ENCODE measurements at places on chromosomes 1 and 21. TPM values are rescaled to one million over a fixed set of nuclear protein-coding genes. Genes with fewer than 3 reads are reported as not detected.

GRCh38 chr1:9100471-9101043, 28.3 kb downstream of the GPR157 start:
- no peak for DNase-seq

DNA sequence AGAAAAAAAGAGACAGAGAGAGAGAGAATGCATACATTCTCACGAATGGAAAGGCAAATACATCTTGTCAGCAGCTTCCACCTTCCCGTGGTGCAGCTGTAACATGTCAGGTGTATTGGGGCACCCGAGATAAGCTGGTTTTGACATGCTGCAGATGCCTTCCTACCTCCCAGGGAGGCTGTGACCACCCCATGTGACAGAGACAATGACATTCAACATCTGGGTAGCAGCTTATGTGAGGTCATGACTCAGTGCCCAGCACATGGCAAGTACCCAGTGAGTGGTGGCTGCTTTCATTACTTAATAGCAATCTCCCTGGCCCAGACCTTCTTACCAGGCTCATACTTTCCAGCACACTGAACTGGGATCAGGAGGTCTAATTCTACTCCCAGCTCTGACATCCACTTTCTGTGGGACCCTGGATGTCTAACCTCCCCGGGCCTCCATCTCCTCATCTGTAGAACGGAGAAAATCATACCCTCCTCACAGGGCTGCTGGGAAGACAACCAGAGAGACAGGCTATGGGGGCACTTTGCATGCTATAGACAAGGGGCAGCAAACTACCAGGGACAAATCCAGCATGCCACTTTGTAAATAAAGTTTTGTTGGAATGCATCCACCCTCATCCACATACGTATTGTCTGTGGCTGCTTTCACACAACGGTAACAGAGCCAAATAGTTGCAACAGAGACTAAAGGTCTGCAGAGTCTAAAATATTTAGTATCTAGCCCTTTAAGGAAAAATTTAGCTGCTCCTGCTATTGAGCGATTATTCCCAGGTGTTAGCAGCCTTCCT, 38.5 kb upstream of the ZBTB40 start:
- no peak for DNase-seq

GRCh38 chr1:169809370-169810095, 14.8 kb upstream of the METTL18 start:
- DNase-seq, result no peak

DNA sequence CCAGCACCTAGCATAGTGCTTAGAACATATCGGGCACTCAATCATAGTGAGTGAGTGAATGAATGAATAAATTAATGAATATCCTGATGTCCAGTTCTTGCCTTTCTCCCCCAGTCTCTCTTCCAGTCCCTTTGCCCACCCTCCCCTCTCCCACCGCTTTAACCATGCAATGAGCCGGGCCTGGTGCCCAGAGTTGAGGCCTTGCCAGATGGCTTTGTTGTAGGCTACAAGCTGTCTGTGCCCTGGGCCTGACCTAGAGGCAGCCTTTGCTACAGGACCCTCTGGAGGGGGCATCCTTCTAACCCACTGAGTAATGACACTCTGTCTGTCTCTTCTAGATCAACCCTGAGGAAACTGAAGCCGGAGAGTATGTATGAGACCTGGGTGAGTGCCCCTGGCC, 6.9 kb downstream of the CASQ1 start:
- no peak for DNase-seq

GRCh38 chr1:207803678-207804077, 51.8 kb downstream of the CD46 start:
- DNase-seq, result no peak

- DNase-seq, result no peak
Observed at GRCh38 chr1:244114892-244115291, 63.8 kb downstream of the ZBTB18 start.

GRCh38 chr1:172699111-172699510, 40.2 kb downstream of the FASLG start:
- no peak for DNase-seq

GRCh38 chr1:241593186-241593585, 47.0 kb downstream of the CHML start:
- no peak for DNase-seq

GRCh38 chr21:15978215-15978738, 248.5 kb downstream of the USP25 start:
- no peak for DNase-seq

DNA sequence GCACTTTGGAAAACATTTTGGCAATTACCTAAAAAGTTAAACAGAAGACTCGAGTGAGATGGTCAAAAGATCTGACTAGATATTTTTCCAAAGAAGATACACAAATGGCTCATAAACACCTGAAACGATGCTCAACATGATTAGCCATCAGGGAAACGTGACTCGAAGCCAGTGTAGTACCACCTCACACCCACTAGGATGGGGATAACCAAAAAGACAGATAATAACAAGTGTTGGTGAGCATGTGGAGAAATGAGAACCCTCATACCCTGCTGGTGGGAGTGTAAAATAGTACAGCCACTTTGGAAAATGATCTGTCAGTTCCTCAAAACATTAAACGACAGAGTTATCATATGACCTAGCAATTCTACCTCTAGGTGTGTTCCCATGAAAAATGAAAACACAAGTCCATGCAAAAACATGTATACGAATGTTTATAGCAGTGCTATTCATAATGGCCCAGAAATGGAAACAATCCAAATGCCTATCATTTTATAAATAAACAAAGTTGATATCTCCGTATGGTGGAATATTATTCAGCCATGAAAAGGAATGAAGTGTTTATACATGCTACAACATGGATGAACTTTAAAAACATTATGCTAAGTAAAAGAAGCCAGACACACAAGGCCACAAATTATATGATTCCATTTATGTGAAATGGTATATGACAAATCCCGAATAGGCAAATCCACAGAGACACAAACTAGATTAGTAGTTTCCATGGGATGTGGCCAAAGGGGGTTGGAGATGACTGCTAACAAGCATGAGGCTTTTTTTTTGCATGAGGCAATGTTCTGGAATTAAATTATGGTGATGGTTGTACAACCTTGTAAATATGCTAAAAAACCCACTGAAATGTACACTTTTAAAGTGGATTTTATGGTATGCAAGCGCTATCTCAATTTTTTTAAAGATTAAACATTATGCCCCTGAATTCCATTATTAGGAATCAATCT, 625.3 kb downstream of the KIF26B start:
- DNase-seq, result no peak

DNA sequence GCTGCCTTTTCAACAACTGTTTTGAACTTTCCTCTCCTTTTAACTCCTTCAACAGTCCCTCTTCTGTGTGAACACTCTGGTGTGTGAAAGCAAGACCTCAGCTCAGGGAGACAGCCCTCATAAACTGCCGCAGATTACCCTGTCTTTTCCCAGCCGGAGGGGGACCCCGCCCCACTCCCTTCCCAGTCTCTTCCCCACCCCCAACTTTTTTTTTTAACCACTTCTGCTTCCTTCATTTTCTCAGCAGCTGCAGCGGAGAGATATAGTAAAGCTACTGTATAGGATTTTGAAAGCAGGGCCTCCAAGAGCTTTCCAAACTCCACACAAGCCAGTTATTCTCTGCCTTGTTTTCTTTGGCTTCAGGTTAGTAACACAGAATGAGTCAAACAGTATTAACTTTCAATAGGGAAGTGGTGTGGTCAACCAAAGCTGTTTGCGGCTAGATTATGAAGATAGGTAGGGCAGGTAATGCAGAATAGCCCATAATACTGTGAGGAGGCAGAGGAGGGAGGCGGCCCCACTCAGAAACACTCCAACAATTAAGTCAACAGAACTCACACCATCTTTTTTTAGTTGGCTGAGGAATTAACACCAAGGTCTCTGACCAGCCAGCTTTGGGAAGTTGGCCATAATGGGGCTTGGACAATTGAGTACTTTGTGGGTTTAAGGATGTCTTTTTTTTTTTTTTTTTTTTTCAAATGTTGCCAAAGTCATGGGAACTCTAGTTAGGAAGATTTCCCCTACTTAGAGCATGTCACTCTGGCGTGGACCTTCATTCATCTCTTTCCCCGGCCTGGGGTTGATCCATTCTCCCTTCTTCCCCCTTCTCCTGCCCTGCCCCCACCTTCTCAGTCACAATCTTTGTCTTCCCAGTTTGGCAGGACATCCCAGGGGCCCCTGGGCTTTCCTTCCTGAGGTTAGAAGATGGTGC, 177.0 kb downstream of the CLIC6 start:
- DNase-seq, result no peak

SPATA45 gene
- 0.18 TPM for polyA plus RNA-seq

GSTM2 gene
- polyA plus RNA-seq, result 100 TPM

CELA3A gene
- polyA plus RNA-seq, result 5.2 TPM

OR2L2 gene
- polyA plus RNA-seq, result 0.14 TPM

LRRC38 gene
- 4.3 TPM for polyA plus RNA-seq

ESRRG gene
- polyA plus RNA-seq, result 0.71 TPM

TPTE gene
- polyA plus RNA-seq, result not detected

VASH2 gene
- 0.82 TPM for polyA plus RNA-seq

GPR37L1 gene
- polyA plus RNA-seq, result 0.09 TPM

All from thymus (tissue), 14 donors.